Gastroesophageal sphincter (tissue), 4 donors: ENCODE measurements at places on chromosomes 1 and 21. TPM values are rescaled to one million over a fixed set of nuclear protein-coding genes. Genes with fewer than 3 reads are reported as not detected.

Gene TNFAIP8L2
- 0.85 TPM for total RNA-seq

Gene NBPF6
- not detected for total RNA-seq

Gene NOL9
- 29.7 TPM for total RNA-seq

DNA sequence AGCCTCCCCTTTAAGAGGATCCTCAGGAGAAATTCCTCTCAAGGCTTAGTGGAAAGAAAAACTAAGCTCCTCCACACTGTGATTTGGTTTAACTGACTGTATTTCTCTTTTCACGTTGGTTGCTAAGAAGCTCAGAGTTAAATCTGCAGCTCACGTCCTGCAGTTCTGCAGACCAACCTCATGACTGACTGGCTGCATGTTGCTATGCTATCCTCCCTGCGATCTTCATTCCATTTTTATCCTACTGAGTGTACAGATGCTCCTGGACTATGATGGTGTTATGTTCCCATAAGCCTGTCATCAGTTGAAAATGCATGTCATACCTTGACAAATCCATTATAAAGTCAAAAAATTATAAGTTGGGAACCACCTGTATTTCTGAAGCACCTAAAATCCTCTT, 34.6 kb downstream of the FAM163A start:
- H3K27me3 ChIP-seq = no peaks in the 10 kb centered on the region
- H3K36me3 ChIP-seq = no peaks in the 10 kb centered on the region
- H3K4me3 ChIP-seq = no peak overlapping the region
- no peak for ATAC-seq
- H3K27ac ChIP-seq = no peak overlapping the region
- no peaks in the 10 kb centered on the region for H3K4me1 ChIP-seq

DNA sequence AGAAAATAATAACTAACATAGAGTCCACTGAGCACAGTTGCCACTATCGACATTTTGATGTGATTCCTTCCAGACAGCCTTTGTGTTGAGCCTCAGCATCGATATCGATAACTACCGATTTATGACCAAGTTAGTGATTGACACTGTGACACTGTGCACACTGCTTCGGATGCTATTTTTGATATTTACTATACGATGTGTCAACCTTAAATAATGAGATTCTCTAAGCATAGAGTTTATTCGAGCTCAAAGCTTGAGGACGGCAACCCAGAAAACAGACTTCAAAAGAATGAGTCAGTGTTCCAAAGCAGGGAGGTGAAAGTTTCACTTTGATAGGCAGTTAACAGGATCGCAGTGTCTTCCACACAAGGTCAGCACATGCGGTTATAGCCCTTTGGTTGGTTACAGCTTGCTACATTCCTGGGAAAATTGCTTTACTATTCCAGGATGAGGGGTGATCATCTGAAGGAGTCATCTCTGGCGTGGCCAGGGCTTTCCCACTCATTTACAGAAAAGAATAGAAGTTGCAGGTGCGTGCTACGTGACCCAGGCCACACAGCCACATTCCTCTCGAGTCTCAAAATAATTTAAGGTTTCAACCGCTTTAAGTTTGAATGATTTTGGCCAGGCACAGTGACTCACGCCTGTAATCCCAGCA, 53.6 kb upstream of the EFHD2 start:
- H3K4me3 ChIP-seq = no peak overlapping the region
- H3K4me1 ChIP-seq = no peaks in the 10 kb centered on the region
- H3K27me3 ChIP-seq = no peaks in the 10 kb centered on the region
- no peaks in the 10 kb centered on the region for H3K36me3 ChIP-seq
- H3K27ac ChIP-seq = no peak overlapping the region
- no peak for ATAC-seq

Gene CELA2B
- total RNA-seq = not detected
